ENCODE measurements at places on chromosomes 5 and 9. TPM values are rescaled to one million over a fixed set of nuclear protein-coding genes. Genes with fewer than 3 reads are reported as not detected.
A peak's percentile ranks its signal among the peaks of the same experiment; 100 is the strongest.

- DNase-seq: no peak
Measured at GRCh38 chr9:103680581-103680980, 413.5 kb upstream of the SMC2 start.

DNA sequence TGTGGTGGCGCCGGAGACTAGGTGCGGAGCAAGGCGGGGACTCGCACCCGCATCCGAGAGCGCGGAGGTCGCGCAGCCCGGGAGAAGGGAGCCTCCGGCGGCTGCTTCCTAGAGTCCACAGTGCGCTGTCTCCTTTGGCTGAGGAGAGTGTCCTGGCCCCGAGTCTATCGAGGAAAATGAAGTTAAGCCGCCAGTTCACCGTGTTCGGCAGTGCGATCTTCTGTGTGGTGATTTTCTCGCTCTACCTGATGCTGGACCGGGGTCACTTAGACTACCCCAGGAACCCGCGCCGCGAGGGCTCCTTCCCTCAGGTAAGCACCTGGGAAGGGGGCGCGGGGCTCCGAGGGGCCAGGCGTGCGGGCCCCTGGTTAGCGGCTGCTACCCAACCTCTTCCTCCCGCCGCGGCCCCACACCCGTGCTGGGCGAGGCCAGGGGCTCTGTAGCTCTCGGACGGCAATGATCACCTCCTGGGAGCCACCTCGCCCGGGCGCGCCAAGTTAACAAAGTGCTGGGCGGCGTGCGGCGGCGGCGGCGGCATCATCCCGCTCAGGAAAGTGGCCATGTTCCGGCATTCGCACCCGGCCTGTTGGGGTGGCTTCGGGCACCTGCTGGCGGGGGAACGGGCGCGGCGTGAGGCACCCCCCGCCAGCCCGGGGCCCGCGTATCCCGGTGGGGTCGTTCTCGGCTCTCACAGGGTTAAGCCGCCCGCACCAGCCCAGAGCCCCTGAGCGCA, 681 bp downstream of the MAN2A1 start:
- DNase-seq: peak; percentile 34

- no peak for DNase-seq
Measured at GRCh38 chr9:974031-974995, 2.1 kb upstream of the DMRT3 start.

DNA sequence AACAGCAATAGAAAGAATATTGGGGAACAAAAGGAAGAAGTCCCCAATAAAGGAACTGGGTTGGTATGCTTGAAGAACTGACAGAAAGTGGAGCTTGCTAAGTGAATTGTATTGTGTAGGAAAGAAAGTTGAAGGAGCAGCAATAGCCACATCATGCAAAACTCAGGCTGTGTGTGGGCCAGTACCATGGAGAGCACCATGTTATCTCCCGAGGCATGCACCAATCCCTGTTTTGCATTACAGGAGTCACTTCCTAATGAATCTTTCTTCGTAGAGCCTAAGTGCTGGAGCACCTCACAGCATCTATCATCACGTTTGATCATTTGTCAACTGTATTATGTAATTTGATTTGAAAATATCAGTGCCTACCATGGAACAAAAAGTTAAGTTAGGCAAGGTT, 137.7 kb upstream of the NMUR2 start:
- DNase-seq: peak; percentile 43

DNA sequence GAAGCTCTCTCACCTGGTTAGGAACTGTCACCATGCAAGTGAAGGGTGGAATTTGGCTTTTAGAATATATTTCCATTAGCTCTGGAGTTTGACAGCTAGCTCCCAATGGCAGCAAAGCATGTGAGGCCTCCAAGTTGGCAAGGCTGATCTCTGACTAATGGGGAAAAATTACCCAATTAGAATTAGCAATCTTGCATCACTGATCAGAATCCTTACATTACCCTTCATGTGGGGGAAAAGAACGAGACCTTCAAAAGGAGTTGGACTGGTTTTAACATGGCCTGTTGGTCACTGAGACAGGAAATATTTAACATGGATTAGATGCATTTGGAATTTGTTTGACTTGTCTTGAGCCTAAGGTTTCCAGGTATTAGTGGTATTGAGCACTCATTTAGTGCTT, 192.3 kb upstream of the GDNF start:
- no peak for DNase-seq

- no peak for DNase-seq
Measured at GRCh38 chr5:122154910-122155309, 25.6 kb downstream of the ZNF474 start.

DNA sequence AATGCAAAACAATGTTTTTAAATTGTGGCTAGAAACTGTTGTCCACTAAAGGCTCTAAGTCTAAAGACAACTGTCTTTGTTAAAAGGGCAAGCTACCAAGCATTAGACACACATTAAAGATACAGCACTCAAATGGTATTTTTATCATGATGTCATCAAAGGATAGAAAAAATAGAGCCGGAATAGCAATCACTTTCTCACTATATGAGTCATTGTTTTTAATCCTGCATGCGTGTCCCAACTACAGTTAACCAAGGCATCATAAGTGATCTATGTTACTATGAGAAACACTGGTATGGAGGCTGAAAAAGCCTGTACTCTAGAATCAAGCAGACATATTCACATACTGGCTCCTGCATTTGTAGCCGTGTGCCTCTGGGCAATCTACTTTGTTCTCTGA, 1.9 kb upstream of the PJA2 start:
- no peak for DNase-seq

DNA sequence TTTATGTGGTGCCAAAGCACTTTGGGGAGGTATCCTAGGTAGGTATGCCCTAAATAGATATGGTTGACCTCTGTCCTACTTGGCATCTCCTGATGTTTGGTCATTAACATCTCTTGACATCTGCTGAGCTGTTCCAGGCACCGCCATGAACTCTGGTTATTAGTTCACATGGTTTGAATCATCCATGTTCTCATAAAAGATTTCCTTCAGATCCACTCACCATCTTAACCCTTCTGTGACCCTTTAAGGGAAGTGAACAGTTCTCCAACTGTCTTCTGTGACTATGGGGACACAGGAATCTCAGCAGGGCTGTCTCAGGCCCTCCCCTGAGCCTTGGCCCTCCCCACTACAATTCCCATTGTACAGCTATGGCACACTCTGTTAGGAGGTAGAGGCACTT, 167.7 kb downstream of the CDH6 start:
- no peak for DNase-seq

GRCh38 chr9:94725293-94725692, 1.2 kb upstream of the AOPEP start:
- no peak for DNase-seq

DNA sequence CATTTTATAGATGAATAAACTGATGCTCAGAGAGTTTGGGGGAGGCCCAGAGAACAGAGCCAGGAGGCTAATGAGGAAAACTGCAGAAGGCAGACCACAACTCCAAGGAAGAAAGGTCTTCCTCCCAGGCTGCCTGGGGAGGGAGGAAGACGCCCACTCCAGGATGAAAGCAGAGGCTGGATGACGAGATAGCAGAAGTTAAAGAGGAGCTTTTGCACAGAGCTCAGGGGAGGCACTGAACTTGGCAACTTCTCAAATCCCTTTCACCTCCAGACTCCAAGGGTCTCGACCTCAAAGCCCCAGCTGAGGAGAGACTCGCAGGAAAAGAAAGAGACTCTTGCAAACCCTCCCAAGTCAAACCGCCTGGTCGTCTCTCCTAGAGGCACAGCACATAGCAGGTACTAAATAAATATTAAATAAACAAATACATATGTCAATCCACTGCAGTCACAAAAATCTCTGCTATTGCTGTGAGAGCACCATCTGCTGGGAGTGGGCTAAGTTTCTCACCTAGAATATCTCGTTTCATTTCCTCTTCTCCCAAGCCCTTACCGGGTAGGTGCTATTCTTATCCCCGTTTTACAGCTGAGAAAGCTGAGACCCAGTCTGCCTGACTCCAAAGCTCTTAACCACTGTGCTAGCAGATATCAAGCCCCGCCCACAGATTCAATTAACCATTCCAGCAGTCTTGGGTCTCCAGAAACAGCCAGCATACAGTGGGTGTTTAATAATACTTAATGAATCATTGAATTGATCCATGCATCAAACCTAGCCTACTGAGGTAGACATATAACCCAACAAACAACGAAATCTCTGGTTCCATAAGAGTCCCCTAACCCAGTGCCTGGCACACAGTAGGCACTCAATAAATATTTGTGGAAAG, 97.8 kb upstream of the HAND1 start:
- DNase-seq: no peak

GRCh38 chr5:135169753-135170152, 135.7 kb upstream of the PITX1 start:
- DNase-seq: no peak

DNA sequence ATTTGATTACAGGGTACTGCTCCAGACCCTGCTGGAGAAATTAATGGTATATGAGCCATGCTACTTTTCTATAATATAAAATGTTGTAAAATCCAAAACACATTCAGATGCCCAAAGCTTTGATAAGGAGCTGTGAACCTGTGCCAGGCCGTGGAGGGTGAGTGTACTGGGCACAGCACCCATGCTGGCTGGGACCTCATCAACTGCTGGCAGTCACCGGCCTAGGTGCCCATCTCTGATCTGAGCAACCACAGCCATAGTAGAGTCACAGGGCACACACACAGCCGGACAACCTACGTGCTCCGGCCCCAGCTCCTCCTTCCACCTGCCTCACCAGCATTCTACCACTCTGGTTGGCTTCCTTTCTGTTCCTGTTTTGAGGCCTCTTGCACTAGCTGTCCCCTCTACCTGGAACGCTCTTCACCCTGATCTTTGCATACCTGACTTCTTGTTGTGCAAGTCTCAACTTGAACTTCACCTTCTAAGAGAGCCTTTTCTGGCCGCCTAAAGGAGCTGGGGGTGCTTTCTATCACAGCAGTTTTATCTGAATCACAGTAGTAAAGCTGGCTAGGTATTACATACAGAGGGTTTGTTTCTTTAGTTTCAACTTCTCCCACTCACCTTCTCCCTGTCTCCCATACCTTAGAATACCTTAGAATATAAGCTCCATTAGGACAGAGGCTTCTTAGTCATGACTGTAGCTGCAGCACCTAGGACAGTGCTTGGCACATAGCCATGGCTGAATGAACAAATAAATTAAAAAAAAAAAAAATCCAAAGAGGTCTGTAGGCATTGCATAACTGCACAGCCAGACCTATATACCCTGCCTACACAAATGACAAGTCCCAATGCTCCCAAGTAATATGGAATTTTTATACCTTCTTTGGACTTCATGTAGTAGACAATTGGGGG, 51.7 kb downstream of the MED27 start:
- DNase-seq: no peak

DNA sequence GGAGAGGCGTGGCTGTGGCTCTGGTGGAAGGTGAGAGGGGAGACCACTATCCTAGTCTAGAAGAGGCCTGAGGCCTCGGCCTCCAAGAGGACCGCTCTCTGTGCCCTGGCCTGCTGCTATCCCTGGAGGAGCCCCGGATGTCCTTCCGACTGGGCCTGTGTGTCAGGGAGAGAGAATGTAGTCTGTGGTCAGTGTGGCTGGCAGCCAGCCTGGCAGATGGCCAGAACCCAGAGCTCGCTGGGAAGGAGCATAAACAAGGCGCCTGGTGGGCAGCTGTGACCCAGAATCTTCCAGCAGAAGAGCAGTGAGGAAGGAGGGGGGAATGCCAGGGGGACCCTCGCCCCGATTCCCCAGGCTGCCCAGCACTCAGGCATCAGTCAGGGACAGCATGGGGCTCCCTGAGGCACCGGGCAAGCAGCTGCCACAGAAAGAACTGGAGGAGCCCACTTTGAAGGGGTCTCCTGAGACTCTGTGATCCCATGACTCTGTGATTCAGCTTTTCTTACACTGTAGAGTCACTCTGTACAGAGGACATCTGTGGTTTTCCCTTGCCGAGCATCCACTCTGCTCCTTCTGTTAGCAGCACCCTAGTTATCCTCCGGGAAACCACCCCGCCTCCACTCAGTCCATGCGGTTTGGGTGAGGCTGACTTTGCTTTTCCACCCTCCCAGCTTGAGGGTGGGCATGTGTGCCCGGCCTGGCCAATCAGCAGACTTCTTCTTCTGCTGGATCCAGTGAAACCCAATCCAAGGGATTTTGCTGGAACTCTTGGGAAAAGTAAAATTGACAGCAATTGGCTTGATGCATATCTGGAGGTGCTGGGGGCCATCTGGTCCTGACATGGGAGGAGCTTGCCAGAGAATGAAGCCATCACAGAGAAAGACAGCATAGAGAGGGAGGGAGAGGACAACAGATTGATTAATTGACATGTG, 46.2 kb upstream of the PWWP2A start:
- no peak for DNase-seq

DNA sequence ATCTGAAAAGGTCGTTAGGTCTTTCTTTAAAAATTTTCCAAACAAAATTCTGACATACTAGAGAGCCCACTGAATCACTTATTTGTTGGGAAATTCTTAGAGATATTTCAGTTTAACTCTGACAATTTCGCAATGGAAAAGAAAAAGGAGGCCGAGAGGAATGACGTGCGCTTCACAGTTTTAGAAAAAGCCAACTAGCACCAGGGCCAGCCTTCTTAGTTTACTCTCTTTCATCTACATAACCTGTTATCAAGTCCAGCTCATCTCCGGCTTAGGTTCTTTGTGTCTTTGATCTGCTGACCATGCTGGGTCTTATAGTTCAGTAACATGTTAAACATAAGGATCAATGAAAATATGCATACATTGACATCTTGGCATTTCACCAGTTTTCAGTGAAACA, 201.7 kb upstream of the TAS2R1 start:
- no peak for DNase-seq

DNA sequence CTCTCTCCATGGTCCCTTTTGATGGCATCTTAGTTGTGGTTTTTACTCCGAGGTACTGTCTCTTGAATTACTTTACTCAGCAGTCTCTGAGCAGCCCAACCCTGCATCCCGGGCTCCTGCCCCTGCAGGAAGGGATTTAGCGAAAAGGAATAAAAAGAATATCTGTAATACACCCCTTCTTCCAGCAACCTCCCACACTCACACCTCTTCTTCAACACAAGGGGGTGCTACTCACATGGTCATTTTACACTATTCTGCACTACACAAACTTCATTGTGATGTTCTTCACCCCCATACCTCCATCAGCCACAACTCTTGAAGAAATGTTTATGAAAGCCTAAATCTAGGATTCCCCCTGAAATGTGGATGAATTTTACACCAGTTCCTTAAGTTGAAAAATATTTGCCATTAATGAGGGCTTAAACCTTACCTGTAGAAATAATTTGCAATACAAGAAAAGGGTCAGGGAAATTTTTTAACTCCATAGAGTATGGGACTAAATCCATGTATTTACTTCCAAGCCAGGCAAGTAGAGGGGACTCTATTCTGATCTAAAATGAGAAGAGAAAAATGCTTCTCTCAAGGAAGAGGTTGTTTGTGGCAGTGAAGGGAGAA, 26.0 kb downstream of the TPD52L3 start:
- peak; percentile 16 for DNase-seq

DNA sequence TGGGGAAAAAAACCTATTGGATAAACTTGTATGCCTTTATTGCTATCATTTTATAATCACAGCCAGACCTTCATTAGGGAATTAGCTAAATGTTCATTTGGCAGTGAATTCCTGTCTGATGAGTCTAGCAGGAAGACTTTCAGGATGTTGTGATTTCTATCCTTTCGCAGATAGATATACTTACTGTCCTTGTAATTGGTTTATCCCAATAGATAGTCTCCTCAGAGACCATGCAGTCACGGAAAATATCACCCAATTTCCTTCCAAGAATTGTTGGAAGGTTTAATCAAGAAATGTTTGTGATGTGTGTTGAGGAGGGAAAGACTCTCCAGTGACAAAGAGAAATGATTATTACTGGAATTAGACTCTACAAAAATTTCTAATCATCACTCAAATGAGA, 1937.9 kb upstream of the WWC1 start:
- no peak for DNase-seq

Gene MARVELD2
- polyA plus RNA-seq: 28.6 TPM

Gene C1QTNF2
- 3.3 TPM for polyA plus RNA-seq

Gene TBC1D2
- 3.8 TPM for polyA plus RNA-seq

Gene PCSK1
- polyA plus RNA-seq: 0.20 TPM
